ENCODE measurements at places on chromosomes 12 and 14.

GRCh38 chr12:112822056-112822455 lies 30.5 kb downstream of the RPH3A start:
- no peak for DNase-seq

GRCh38 chr12:76274420-76275083 lies 73.7 kb downstream of the BBS10 start:
- DNase-seq, result no peak

DNA sequence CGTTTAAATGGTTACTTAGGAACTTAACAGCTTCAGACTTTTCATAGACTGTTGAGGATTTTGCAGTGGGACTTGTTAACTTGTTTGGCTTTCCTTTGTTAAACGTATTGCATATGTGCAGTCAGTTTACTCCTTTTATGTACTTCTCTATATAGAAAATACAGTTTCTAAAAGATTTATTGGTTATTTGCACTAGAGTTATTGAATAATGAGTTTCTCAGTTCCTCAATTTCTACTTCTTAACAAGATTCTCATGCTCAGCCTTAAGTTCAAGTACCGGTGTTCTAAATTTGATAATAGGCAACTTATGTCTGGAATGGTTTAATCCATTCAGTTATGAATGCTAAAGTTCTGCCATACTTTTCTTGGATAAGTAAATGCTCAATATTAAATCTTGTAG lies 919 bp downstream of the PSMA3 start:
- DNase-seq, result no peak

DNA sequence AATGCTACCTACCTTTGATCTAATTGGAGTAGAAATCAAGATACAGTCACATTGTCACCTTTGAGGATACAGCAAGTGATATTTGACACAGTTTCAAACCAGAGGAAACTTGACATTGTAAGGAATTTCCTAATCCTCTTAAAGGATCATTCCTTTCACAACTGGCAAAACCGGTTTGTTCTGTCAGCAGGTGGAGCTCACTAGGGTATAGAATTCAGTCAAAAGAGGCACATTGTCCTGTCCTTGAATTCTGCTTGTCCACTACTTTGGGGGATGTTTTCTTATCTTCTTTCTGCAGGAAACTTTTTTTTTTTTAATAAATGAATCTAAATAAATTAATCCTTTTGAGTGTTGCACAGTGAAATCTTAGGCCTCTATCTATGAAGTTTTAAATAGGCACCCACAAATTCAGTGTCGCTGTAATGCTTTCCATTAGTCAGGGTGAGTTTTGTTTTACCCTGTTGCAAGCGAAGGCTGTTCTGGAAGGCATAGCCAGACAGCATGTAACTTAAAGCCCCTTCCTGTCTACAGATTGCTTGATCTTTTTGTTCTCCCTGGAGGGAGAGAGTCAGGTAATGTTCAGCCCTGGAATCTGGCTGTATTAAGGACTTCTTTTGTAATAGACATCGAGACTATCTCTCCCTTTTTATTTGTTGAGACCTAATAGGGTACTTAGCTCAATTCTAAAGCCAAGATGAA lies 285.0 kb upstream of the RGS6 start:
- DNase-seq, result no peak

GRCh38 chr12:108825201-108825950 lies 32.0 kb downstream of the SSH1 start:
- no peak for DNase-seq

GRCh38 chr14:104957146-104958113 lies 20.7 kb downstream of the AHNAK2 start:
- DNase-seq, result no peak

DNA sequence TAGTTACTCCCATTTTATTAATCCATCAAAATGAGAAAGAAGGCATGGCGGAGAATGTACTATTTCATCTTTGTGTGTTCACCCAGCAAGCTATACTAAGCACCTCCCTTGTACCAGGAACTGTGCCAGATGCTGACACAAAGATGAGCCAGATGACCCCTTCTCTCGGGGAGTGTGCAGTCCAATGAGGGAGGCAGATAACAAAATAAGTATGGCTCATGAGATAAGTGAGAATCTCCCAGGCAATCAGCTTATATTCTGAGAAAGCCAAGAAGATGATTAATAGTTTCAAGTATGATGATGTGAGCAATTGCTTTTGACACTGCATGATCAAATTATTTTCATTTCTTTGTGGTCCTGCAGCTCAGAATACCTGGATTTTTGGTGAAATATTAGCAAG lies 1.3 kb upstream of the TMEM233 start:
- peak; percentile 91 for DNase-seq

DNA sequence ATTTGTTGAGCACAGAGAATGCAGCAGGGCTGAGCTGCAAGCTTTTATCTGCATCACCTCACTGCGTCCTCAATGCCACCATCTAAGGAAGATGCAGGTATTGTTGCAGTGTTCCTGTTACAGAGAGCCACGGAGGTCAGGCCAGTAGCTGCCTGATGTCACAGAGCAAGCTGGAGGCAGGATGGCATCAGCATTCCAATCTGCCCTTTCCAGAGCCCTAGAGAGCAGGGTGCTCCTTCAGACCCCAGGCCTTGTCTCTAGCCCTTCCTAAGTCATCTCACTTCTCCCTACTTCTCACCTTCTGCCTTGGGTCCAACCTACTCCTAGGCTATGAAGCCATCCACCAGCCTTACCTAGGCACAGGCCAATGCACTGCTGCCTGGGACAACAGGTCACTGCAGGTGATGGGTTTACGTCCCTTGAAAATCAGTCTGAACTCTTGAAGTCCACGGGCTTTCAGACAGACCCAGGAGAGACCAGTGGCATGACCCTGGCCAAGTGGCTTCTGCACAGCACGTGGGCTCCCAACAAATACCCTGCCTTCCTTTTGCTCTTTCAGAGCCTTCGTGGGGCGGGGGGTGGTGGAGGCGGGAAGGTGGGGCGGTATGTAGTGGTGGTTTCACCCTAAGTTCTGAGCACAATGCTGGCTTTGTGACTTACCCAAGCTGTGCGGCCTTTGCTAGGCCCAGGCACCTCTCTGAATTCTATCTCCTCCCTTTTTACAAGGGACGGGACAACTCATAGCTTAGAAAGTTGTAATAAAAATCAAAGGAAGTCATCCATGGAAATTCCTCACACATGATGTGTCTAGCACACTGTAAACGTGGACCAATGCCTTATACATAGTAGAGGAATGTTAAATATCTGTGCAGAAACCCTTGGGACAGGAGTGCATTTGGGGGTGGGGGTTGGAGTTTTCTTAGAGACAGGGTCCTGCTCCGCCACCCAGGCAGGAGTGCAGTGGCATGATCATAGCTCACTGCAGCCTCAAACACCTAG lies 136.0 kb downstream of the KSR2 start:
- DNase-seq, result no peak

DNA sequence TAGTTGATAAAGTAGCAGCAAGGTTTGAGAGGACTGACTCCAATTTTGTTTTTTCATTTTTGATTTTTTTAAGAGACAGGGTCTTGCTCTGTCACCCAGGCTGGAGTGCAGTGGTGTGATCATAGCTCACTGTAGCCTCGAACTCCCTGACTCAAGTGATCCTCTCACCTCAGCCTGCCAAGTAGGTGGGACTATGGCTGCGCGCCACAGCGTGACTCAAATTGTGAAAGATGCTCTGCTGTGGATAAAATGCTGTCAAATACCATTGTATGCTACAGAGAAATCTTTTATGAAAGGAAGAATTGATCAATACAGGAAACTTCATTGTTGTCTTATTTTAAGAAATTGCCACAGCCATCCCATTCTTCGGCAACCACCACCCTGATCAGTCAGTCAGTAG lies 48.3 kb downstream of the SCN8A start:
- DNase-seq, result no peak

DNA sequence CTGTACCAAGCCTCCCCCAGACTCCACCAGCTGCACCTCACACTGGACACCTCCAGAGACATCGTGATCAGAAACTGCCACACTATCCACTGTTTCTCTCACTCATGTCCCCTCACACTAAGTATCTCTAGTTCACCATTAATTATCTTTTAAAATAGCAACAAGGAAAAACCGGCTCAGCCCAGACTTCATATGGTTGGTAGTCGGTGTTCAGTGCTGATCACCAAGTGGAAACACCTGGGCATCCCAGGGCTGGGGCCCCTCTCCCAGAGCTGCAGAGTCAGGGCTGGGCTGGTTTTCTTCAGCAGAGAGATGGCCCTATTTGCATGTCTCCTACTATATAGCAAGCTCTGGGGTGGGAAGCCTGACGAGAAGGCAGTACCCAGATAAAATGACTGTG lies 1140.0 kb downstream of the TMEM121 start:
- no peak for DNase-seq

DNA sequence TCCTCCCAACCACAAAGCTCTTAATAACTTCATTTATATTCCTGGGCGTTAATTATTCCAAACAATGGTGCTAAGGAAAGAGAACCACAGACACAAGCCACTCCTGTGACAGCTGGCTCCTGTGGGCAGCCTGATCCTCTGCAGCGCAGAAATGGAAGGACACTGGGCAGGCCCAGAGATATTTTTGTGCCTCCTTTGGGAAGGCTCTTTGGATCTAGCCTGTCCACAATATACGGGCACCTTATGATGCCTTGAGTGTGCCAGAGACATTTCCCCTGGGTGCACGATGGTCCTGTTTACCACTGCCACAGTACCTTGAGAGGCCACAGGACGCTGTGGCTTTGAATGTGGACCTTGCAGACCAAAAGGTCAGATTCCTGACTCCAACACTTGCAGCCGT lies 2.1 kb downstream of the ASB2 start:
- DNase-seq, result no peak

DNA sequence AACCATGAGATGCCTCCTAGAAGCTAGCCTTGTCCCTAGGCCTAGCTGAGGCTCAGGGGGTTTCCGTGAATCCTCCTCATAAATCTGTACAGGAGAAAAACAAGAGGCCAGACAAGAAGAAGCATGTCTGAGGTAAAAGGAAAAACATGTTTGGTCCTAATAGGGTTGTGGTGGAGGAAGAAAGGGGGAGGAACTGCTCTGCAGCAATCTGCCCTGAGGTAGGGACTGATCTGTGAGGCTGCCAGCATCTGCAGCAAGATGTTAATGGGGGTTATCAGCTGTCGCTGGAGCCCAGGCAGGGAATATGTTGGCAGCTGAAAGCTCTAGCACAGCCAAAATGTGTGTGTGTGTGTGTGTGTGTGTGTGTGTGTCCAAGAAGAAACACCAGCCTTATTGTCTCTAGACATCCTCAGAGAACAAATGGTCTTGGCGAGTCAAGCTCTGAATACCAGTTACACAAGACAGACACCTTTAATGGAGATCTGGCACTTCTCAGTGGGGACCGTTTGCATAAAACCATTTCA lies 218.5 kb downstream of the NUAK1 start:
- peak; percentile 16 for DNase-seq

GRCh38 chr14:67357969-67358354 lies 1.6 kb downstream of the ATP6V1D start:
- no peak for DNase-seq

DNA sequence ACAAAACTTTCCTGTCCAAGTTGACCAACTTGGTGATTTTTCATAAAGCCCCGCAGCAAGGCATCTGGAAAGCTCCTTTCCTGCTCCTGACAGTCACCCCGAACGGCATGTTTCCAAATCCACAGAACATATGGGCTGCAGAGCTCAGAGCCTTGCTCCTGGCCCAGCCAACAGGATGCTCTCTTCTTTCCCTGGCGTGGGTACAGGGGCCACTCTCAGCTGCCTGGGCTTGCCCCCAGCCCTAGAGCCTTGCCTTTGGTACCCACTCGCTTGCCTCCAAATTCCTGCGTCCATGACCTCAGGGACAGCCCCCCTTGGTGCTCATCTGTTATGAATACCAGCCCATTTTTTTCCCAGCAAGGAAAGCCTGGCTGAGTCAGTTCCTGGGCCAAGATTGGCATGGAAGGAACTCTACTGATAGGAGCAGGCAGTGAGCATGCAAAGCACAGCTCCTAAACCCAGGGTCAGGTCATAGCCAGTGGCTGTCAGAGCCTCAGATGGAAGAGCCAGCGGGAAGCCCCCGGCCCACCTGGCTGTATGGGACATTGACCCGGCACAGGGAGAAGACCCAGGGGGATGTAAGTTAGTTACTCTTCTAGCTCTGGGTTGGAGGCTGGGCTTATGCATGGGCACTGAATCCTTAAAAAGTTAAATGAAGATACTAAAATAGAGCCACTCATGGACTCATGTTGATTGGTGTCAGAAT lies 105.3 kb upstream of the RTL1 start:
- no peak for DNase-seq

- no peak for DNase-seq
Observed at GRCh38 chr14:96270565-96271420, 14.8 kb downstream of the BDKRB1 start.

- peak; percentile 27 for DNase-seq
Observed at GRCh38 chr12:57240066-57240921, 10.7 kb downstream of the STAC3 start.

- no peak for DNase-seq
Observed at GRCh38 chr14:70641548-70642302, at the start of gene TTC9. Gene TTC9 (plus strand): TSS chr14:70641916. CDS start chr14:70642130, 214 bp downstream.

Data from hematopoietic multipotent progenitor cell treated with erythropoietin and hydrocortisone succinate and interleukin-3 and kit ligand, for 8 days (in vitro differentiated cells).